C1 segment of cervical spinal cord (tissue), 14 donors: ENCODE measurements at places on chromosomes 5 and 9.

- no peak for DNase-seq
These were observed 37.8 kb upstream of the RNF20 start for GRCh38 chr9:101495810-101496209.

DNA sequence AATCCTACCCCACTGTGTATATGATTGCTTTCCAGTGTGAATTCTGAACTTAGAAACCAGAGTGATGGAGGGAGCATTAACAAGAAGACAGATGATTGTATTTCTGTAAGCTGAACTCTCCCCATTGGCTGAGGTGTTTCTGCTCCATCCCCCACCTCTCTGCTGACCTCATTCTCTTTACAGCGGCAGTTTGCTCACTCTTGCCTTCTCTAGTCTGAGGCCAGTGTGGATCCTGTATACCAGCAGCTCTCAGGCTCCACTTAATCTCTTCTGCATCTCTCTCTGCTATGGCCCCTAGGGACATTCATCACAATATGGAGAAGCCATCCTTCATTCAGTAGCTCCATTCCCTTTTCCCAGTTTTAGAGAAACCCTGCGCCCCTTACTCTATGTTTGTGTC lies 358.8 kb downstream of the MAN2A1 start:
- DNase-seq, result no peak

GRCh38 chr9:5566054-5566618 lies 55.8 kb downstream of the PDCD1LG2 start:
- no peak for DNase-seq

DNA sequence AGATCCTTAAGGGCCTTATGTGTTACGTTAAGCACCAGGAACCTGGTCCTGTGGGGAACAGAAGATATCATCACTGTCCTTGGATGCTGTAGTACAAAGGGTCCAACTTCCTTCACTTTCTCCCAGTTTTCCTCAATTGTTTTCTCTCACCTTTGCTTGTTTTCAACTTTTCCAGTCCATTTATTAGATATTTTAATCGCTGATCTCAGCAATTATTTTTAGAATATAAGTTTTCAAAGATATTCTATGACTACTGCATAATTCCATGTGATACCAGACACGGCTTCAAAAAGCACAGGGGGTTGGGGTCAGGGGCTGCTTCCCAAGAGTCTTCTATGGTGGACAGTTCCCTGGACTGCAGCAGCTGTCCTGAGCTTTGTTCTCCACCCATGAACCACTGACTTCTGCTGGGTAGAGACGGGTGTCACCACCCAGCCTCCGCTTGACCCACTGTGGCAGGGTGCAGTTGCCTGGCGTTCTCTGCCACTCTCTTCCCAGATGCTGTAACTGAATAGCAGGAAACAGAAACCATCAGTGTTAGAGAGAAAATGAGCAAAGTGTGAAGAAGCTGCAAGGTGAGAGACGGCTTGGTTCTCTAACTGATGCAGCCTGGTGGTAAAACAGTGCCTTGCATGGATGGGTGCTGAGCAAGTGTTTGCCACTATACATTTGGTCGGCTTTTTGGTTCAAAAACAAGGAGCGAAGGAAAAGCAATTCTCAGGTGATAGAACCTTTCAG lies 383.0 kb downstream of the RAB3C start:
- DNase-seq, result no peak

GRCh38 chr5:135012951-135013391 lies 21.1 kb downstream of the PITX1 start:
- DNase-seq, result no peak

DNA sequence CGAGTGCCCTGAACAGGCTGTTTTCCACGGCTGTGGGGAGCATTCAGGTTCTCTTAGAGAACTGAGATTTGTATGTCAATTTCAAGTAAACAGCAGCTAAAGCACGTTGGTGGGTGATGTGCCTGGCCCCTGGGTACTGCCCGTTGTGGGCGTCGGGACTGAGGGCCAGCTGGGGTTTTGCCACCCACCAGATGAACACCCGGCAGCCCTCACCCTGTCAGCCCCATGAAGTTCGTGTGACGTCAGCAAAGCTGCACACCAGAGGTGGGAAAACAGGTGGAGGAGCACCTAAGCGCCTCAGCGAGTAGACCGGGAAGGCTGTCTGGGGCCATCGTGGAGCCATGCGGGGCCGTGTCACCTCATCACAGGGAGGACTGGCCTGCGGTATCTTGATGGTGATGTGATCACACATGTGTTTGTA lies 9.2 kb downstream of the CEP72 start:
- DNase-seq, result no peak

- DNase-seq, result no peak
These were observed 25.8 kb downstream of the NOTCH1 start for GRCh38 chr9:136520053-136520540.

GRCh38 chr9:76709020-76709419 lies 55.2 kb upstream of the PCA3 start:
- no peak for DNase-seq

- no peak for DNase-seq
These were observed 167.3 kb downstream of the GNAQ start for GRCh38 chr9:77864211-77864889.

DNA sequence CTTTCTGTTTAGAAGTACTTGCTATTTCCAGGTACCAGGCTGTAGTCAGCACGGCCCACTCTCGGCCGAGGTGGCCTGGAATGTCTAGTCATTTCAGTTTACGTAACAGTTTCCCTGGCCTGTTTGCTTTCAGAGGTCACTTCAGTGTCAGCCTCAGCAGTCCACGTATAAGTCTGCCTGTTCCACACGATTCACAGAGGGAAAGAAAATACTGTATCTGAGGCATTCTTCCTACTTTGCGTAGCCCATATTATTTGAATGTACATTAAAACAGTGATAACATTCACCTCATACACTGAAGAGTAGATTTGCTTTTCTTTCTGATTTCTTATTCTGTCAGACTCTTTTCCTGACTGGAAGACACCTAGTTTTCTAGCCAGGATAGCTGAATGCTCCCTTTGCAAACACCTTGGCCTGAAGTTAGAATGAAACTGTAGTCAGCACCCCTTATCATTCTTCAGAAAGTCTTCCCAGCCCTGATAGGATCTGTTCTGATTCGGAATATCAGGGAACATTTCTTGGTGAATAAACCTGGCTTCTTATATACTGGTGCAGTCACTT lies 140.9 kb downstream of the AOPEP start:
- no peak for DNase-seq
